ENCODE measurements at places on chromosomes 13 and 19.

DNA sequence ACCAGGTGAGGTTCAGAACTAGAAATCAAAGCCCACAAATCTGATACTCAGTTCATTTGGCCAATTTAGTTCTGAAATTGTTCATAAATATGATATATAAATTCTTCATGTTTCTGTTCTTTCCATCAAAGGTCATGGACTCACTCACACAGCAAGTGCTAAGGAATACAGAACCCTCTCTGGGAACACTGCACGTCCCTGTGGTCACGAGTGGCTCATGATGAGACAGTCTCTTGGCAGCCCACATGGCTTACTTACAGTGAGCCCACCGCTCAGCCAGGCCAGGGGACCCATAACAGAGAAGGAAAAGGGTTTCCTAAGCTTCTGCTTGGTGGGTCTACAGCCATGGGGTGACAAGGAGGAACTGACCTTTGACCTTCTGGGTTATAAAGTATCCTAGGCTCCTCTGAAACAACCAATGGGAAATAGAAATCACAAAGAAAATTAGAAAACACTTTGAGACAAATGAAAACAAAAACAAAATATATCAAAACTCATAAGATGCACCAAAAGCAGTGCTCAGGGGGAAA is 67.4 kb downstream of the CDADC1 start:
- no peak for DNase-seq

DNA sequence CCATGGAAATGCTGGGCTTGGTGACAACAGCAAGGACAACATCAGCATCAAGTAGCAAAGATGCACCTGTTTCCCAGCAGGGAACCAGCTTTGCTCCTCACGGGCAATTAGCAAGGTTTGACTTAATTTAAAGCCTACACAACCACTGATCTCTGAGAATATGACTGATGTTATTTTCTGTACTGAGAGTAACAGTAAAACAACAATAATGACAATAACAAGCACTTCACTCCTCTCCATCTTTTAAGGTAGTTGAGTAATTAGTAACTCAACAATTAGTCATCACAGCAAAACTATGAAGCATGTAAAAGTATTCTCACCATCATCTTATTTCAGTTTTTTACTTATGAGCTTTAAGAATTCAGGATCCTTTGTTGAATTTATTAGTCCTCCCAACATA is 37.3 kb downstream of the ENOX1 start:
- no peak for DNase-seq

DNA sequence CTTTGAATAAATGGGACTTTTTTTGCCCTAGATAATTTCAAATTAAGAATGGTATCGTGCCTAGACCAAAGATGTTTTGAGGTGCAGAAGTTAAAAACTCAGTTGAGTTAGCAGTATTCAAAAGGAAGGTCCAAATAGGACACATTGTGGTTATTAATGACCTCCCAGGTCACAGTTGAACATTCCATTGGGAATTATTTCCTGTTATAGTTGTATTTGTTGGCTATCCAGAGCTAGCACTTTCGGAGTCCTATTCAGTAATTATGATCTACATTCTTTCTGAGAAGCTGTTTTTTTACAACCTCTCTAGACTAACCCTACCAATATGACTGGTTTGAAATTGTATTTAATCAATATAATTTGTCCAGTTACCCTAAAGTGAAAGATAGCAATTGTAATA is 83.7 kb downstream of the MAB21L1 start:
- DNase-seq, result no peak

- no peak for DNase-seq
Measured at GRCh38 chr13:32838945-32839344, 177.3 kb upstream of the KL start.

DNA sequence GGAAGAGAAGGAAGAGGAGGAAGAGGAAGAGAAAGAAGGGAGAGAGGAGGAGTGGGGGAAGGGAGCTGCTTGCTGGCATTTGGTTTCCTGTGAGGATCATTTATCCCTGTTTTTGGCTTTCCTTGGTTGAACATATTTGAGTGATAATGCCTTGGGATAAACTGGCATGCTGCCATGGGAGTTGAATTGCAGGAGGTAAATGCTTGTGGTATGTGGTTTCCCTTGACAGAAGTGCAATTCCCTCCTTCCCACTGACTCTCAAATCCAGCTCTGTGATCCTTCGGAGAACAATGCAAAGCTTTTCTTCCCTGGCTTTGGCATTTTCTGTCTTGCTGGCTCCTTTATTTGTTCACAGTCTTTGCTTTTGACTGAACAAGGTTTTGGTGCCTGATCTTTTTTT is 27.2 kb upstream of the CBY2 start:
- DNase-seq, result no peak
